Posterior vena cava (tissue), 2 donors: ENCODE measurements at places on chromosomes 3 and 15. TPM values are rescaled to one million over a fixed set of nuclear protein-coding genes. Genes with fewer than 3 reads are reported as not detected.

Gene LSAMP
- total RNA-seq, result 11.9 TPM

Gene CFAP20DC
- not detected for total RNA-seq

Gene RNU6-1
- total RNA-seq, result not detected

Gene PRICKLE2
- total RNA-seq, result 34.9 TPM

Gene SERPINI2
- total RNA-seq, result not detected

Gene MYO5C
- 11.1 TPM for total RNA-seq

Gene HES1
- 19.5 TPM for total RNA-seq

Gene KCNH8
- 0.10 TPM for total RNA-seq

Gene MGA
- total RNA-seq, result 36.1 TPM

Gene TMC3
- total RNA-seq, result not detected

Gene GPR156
- total RNA-seq, result 0.71 TPM

Gene SCAMP5
- total RNA-seq, result 2.4 TPM

Gene KNG1
- 0.14 TPM for total RNA-seq

Gene DUOXA2
- not detected for total RNA-seq

Gene RETNLB
- not detected for total RNA-seq

Gene CCDC39
- total RNA-seq, result 0.65 TPM

Gene UROC1
- total RNA-seq, result not detected

Gene GRM2
- total RNA-seq, result 0.14 TPM

Gene SEMA3F
- total RNA-seq, result 27.8 TPM

Gene ST3GAL6
- total RNA-seq, result 7.5 TPM

Gene USP19
- 40.4 TPM for total RNA-seq

Gene PLA2G4F
- not detected for total RNA-seq

Gene MINAR1
- 0.76 TPM for total RNA-seq

Gene SLTM
- 71.1 TPM for total RNA-seq

Gene AMT
- total RNA-seq, result 1.0 TPM

Gene CHRM5
- total RNA-seq, result not detected

Gene TRPC1
- 21.1 TPM for total RNA-seq

Gene DUOXA1
- total RNA-seq, result 5.3 TPM

Gene GRAMD2A
- total RNA-seq, result not detected

Gene BSN
- total RNA-seq, result 0.42 TPM

Gene RAB11A
- total RNA-seq, result 182 TPM

Gene NR1I2
- 0.19 TPM for total RNA-seq

Gene STRIT1
- not detected for total RNA-seq

Gene IFT57
- total RNA-seq, result 53.7 TPM

Gene UNC13C
- 0.14 TPM for total RNA-seq

Gene ALPK3
- total RNA-seq, result 27.3 TPM

Gene LPCAT4
- total RNA-seq, result 35.4 TPM

Gene ALG1L2
- 1.1 TPM for total RNA-seq

Gene PLA2G4D
- total RNA-seq, result not detected

Gene SLC28A2
- not detected for total RNA-seq

Gene ZBTB20
- total RNA-seq, result 91.2 TPM

Gene ZNF860
- total RNA-seq, result 2.3 TPM

Gene ADAMTSL3
- 13.0 TPM for total RNA-seq

Gene GPR149
- total RNA-seq, result not detected

Gene LEKR1
- total RNA-seq, result 1.4 TPM

Gene SKOR1
- 0.51 TPM for total RNA-seq

Gene ZNF620
- total RNA-seq, result 3.7 TPM

Gene PRTG
- total RNA-seq, result 1.3 TPM

Gene C2CD4A
- total RNA-seq, result not detected

Gene PRC1
- total RNA-seq, result 6.2 TPM

Gene GOLGA8N
- total RNA-seq, result 11.9 TPM

Gene BTLA
- 0.14 TPM for total RNA-seq

Gene SH3GL3
- 0.29 TPM for total RNA-seq
